ENCODE measurements at places on chromosomes 3 and 15.
A peak's percentile ranks its signal among the peaks of the same experiment; 100 is the strongest.

GRCh38 chr3:132268956-132269355, 48.3 kb upstream of the ACP3 start:
- peak; percentile 34 for DNase-seq

- DNase-seq = no peak
These were observed 10.7 kb upstream of the CSPG4 start for GRCh38 chr15:75723171-75723846.

- DNase-seq = no peak
These were observed 2.7 kb upstream of the PLCL2 start for GRCh38 chr3:16881896-16882630.

DNA sequence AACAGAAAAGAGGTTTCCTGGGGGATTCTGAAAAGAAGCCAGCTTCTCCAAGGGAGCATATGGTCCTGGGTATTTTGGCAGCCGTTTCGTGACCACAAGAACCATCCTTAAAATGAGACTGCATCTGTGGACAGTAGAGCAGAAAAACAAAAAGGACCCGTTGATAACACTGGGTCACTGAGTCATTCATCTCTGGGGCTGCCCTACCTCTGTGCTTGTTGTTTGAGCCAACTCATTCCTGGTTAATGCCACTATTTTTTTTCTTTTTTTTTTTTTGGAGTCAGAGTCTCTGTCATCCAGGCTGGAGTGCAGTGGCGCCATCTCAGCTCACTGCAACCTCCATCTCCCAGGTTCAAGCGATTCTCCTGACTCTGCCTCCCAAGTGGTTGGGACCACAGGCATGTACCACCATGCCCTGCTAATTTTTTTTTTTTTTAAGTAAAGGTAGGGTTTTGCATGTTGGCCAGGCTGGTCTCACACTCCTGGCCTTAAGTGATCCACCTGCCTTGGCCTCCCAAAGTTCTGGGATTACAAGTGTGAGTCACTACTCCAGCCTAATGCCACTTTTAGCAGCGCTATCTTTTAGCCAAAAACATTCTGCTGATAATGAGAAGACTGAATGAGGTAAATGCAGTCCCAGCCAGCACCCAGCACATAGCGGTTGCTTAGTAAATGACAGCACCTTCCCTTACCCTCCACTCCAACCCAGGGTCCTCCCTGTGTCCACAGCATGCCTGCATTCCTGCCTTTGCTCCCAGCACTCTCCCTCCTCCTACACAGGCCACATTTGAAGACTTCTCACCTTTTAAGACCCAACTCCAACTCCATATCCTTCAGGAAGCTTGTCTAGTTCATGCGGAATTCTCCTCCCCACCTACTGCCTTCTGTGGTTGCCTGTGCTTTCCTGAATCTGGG, 9.1 kb upstream of the ISL2 start:
- DNase-seq = no peak

- no peak for DNase-seq
These were observed 8.6 kb upstream of the IGDCC3 start for GRCh38 chr15:65386376-65386775.

- no peak for DNase-seq
These were observed 78.8 kb upstream of the NMNAT3 start for GRCh38 chr3:139756529-139757103.
